ENCODE measurements at places on chromosomes 7 and 10. TPM values are rescaled to one million over a fixed set of nuclear protein-coding genes. Genes with fewer than 3 reads are reported as not detected.

- no peak for DNase-seq
Measured at GRCh38 chr10:612696-613095, 76.8 kb downstream of the DIP2C start.

GRCh38 chr7:111184987-111185386, 94.1 kb downstream of the LRRN3 start:
- DNase-seq: no peak

- DNase-seq: no peak
Measured at GRCh38 chr7:41640487-41640886, 62.4 kb downstream of the INHBA start.

DNA sequence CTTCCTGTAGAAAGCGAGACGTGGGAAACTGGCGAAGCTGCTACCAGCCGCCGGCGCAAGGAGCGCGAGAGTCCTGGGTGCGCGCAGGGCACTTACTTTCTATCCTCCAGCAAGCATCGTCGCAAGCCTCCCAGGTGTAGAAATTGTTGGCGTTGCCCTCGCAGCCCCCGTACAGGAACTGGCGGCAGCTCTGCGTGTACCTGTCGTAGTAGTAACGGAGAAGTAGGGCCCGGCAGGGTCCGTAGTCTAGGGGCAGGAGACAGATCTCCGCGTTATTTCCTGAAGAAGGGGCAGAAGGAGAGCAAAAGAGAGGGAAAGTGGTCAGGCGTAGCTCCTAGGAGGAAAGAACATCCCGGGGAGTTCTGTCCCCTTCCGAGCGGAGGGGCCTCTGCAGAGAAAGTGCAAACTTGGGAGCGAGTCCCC, 501 bp downstream of the TFPI2 start:
- no peak for DNase-seq

Gene SPDYE2B
- not detected for total RNA-seq

Gene NET1
- 64.9 TPM for total RNA-seq

Measured in endodermal cell (in vitro differentiated cells).